ENCODE measurements at places on chromosomes 12 and 14. TPM values are rescaled to one million over a fixed set of nuclear protein-coding genes. Genes with fewer than 3 reads are reported as not detected.

MIPOL1 gene
- 3.4 TPM for total RNA-seq

LRRC9 gene
- total RNA-seq: 0.12 TPM

PDE3A gene
- total RNA-seq: 0.56 TPM

GPRC5D gene
- not detected for total RNA-seq

PTPRB gene
- total RNA-seq: 5.1 TPM

ETFBKMT gene
- 1.3 TPM for total RNA-seq
